ENCODE measurements at places on chromosomes 6 and 20.

DNA sequence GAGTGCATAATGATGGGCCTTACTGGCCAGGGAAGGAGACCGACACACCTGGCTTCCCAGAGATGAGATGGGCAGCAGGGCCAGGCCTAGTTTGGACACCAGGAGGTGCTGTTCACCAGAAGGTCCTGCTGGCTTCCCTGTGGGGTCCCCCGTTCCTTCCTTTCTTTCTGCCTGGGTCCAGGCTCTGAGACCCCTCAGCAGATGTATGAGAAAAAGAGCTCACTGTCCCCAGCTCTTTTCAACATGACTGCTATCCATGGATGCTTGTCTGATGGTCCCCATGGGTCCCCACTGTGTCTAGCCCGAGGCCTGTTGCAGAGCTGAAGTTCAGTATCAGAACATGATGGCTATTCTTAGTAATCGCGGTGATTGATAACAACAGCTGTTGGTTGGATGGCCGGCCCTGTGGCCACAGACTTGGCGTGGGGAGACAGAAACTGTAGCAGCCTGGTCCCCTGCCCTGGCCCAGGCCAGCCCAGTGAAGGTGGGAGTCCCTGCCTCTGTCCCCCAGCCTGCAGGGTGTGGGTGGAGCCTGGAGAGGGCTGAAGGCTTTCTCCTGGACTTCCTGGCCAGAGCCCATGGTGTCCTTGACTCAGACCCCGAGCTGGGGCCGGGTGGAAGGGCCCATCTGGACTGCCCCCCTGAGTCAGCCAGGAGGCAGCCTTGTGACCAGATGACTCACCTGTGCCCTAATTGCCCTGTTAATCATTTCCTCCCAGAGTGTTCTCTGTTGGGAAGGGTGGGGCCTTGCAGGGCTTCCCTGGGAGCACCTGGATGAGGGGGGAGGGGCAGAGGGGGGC is 9.9 kb upstream of the BAK1 start:
- peak; percentile 20 for DNase-seq

DNA sequence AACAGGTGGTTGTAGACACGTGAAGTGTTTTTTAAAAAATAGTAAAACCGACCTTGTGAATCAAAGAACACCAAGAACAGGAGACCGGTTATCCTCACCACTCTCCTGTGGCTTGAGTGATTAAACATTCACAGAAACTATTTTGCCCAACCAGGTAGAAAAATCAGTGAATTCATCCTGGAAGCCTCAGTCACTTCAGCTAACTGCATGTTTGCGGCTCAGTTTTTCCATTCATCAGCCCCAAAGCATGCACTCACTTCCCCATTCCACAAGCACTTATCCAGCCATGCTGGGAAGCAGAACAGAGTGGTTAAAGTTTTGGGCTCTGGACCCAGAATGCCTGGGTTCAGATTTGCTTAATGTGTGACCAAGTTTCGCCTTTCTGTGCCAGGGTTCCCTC is 2.4 kb downstream of the LRRN4 start:
- no peak for DNase-seq

DNA sequence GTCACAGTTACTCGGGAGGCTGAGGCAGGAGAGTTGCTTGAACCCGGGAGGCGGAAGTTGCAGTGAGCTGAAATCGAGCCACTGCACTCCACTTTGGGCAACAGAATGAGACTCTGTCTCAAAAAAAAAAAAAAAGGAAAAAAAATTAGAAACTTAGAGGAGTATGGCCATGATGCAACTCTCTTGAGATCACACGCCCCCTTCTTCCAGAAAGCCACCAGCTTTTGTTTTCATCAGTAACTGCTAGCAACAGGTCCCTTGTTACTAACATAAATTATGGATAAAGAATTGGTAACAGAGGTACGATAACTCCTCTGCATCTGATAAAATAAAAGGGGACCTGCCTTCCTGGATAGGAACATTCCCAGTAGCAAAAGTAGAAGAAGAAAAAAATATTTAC is 308.2 kb downstream of the CD83 start:
- no peak for DNase-seq

- DNase-seq, result no peak
Observed at GRCh38 chr6:89281779-89282246, 33.3 kb downstream of the GABRR2 start.

- DNase-seq, result no peak
Observed at GRCh38 chr20:2473516-2473915, 2.9 kb upstream of the SNRPB start.

DNA sequence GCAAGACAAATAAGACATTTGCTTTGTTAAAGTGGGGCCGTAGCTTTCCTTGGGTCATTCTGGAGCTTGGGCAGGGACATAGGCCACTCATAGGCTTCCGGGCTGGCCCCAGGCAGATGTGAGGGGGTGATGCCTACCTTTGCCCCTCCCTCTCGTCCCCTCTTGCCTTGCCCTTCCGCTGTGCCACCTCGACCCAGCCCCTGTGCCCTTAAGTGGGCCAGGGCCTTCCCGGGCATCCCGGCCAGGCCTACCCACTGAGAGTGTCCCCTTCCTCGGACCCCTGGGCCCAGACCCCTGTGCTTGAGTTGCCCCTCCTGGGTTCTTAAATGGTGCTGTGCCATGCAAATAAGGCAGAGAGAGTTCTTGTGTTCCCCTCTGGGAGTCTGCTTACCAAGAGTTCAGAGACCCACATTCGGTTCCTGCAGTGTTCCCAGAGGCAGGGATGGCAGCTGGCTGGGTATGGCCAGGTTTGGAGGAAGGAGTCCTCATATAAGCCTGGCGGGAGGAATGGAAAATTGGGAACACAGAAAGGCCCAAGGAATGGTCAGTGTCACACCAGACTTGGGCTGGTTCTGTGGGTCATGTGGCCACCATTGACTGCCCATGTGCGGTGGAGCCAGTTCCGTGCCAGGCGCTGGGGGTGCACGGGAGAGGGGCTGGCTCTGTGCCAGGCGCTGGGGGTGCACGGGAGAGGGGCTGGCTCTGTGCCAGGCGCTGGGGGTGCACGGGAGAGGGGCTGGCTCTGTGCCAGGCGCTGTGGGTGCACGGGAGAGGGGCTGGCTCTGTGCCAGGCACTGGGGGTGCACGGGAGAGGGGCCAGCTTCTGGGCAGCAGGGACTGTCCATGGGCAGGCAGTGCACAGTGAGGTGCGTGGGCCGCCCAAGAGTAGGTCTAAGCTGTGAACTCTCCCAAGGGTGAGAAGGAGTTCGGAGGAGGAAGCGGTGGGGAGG is 173.5 kb upstream of the SNX9 start:
- no peak for DNase-seq

- no peak for DNase-seq
Observed at GRCh38 chr6:97864826-97865225, 581.8 kb upstream of the MMS22L start.

DNA sequence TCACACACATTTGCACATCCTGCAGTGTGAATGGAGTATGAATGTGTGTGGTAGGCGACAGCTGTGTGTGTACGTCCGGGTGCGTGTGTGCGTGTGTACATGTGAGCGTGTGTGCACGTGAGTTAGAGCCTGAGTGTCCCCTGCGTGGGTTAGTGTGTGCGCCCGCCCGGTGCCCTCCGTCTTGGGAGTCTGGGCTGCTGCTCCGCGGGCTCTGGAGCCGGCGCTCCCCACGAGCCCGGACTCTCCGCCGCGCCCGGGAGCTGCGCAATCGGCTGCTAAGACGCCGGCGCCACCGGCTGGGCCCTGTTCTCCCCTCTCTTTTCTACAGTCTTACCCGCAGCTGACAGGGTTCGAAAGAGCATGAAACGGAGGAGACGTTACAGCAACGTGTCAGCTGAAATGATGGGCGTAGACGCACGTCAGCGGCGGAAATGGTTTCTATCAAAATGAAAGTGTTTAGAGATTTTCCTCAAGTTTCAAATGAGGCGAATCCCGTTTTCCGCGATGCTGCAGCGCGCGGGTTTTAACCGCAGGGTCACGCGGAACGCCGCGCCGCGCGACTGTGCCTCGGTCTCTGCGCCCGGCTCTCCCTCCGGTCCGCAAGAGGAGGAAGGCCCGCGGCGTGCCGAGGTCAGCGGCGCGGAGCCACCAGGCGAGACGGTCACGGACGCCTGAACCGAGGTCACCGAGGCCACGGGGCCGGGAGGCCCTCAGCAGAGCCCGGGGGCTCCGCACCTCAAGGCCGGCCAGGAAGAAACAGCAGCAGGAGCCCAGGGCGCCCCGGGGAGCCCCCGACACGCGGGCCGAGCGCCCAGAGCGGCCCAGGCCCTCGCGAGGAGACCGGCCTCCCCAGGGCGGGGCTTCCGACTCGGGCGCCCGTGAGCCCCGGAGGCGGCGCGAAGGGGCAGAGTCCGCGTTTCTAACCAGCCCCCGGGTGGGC is 95.3 kb upstream of the BHLHE23 start:
- peak; percentile 67 for DNase-seq

DNA sequence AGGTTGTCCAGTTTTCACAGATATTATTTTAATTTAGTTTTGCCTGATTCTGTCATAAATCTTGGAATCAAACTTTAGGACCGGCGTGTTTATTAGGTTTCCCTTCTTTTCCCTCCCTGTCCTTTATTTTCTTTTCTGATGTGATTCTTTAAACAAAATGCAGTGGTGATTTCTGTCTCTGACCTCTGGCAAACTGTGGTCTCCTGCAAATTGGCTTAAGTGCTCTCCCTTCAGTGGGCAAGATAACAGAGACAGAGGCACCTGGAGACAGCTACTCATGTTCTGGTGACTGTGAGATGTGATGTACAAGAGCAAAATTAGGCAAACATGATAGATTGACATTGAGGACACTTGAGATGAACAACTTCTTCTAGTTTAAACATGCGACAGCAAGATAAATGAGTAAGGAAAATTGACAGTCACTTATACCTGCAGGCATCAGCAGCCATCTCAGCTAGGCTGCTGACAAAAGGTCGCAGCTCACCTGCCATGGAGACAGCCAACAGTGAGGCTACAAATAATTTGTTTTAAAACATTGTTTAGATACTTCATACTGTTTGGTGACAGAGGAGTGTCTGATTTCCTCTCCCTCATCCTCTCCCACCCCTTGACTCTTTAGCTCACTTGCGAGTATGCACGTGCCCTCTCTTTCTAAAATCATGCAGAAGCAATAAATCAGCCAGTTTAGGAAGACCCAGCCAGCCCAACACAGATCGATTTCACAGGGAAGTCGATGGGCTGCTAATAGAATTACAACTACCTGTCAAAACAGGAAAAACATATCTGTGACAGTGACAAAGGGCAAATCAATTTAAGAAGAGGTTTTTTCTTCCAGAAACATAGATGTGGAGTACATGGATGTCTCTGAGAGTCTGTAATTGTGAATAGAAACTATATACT is 63.4 kb upstream of the MAP3K7 start:
- no peak for DNase-seq
